ENCODE measurements at places on chromosomes 6 and 20.

DNA sequence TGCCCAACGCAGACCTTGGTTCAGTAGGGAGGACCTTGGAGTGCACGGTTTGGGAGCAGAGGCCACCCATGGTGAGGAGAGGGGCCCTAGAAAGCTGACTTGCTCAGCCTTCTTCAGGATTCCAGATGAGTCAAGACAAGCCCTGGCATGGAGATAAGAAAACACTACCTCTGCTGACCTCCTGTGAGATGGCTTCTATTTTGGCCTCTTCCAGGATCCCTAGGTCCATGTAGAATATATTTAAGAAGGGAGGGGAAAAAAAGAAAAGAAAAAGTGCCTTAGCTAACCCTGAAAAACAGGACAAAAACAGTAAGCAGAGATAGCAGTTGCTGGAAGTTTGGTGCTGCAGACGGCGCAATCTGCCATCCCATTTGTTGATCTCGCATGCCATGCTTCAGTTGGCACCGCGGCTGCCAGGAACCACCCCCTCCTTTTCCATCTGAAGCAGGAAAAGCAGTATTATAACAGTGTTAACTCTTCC lies 100.0 kb downstream of the ARMC2 start:
- no peak for DNase-seq

- no peak for DNase-seq
Measured at GRCh38 chr20:9388813-9389161, 125.6 kb upstream of the LAMP5 start.

DNA sequence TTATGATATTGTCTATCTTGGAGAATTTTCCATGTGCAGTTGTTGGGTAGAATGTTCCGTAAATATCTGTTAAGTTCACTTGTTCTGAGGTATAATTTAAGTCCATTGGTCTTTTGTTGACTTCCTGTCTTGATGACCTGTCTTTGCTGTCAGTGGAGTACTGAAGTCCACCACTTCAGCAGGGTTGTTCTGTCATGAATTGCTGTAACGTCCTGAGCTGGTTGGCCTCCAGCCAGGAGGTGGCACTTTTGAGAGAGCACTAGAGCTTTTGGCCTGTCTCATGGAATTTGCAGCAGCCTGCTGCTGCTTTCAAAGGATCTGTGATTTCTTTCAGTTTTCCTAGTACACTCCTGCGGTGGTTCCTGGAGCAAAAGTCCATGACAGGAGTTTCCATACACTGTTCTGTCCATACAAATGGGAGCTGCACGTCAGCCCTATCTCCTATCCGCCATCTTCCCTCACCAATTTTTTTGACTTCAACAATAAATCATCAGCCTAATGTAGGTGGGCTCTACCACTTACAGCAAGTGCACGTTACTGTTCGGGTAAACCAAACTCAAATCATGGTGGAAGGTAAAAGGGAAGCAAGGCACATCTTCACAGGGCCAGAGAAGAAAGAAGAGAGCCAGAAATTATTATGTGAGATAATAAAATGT lies 46.9 kb upstream of the TRERF1 start:
- no peak for DNase-seq

DNA sequence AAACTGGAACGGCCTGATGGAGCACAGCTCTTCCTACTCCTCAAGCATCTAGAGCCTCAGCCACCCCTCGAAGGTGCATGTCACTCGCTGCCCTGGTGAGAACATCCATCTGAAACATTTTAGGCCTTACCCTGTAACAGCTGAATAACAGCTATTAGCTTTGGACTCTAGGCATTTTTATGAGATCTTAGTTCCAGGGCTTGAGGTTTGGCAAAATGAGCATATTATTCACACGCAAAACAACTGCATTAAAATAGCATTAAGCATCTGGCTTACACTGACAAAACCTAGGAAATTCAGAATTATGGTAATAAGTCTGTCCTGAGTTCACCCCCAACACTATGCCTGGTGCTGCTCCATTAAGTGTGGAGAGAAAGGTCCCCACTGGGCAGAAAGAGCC lies 56.1 kb downstream of the ADAT2 start:
- DNase-seq, result no peak

DNA sequence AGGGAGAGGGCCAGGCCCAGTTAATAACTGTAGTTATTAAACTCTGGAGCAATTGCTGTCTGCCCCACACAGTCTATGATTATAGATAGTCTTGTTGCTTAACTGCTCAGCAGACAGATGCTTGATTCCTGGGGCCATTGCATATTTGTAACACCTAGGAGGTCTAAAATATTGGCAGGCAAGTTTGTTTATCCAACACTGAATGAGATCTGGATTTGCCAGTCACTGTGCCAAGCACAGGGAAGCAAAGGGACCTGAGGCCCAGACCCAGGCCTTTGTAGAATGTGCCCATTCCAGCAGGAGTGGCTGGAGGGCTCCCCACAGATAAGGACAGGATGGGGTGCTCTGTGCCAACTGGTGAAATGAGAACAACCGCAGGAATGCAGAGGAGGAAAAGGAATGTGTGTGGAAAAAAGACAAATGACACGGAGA lies 17.6 kb upstream of the ENTPD6 start:
- DNase-seq, result no peak

DNA sequence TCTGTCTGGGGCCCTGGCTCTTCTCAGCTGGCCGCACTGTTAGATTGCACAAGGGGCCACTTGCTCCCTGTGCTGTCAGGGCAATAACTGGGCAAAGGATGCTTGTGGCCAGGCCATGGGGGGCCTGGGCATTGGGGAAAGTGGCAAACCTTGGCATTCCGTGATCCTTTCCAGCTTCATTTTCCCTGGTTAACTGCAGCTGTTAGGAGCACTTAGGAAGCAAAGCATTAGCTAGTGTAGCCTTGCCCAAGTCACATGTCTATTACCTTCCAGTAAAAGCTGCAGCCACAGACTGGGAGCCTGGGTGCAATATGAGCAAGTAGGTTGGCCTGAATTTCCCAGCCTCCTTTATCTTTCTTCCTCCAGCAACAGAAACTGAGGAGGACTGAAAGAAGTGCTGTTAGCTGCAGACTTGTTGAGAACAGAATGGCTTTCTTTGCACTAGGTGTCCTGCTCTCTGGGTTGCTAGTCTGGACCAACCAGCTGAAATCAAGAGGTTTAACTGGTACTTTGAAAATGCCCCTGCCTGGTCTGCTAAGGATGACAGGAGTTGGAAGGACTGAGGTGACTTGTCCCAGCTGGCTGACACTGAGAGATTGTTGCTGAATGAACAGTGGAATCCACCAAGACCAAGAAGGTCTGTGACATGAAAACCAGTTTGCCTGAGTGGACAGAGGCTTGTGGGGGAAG lies 312.3 kb upstream of the SUPT3H start:
- DNase-seq, result no peak

DNA sequence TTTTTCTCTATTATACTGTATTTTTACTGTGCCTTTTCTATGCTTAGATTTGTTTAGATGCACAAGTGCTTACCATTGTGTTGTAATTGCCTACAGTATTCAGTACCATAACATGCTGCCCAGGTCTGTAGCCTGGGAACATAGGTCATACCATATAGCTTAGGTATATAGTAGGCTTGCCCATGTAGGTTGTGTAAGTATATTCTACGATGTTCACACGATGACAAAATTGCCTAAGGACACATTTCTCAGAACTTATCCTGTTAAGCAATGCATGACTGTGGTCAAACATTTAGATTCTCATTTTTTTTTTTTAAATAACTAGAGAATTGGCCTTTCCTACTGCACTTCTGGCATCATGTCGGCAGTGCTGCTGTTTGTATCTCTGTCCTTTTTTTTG lies 253.7 kb upstream of the SUPT3H start:
- DNase-seq, result no peak

GRCh38 chr6:9704989-9705388 lies 709.9 kb downstream of the TFAP2A start:
- DNase-seq, result no peak

DNA sequence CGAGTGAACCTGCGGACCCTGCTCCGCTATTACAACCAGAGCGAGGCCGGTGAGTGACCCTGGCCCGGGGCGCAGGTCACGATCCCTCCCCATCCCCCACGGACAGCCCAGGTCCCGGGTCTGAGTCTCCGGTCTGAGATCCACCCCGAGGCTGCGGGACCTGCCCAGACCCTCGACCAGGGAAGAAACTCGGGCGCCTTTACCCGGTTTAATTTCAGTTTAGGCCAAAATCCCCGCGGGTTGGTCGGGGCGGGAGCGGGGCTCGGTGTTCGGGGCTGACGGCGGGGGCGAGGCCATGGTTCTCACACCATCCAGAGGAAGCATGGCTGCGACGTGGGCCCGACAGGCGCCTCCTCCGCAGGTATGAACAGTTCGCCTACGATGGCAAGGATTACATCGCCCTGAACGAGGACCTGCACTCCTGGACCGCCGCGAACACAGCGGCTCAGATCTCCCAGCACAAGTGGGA lies 46.9 kb upstream of the TRIM26 start:
- DNase-seq, result no peak

DNA sequence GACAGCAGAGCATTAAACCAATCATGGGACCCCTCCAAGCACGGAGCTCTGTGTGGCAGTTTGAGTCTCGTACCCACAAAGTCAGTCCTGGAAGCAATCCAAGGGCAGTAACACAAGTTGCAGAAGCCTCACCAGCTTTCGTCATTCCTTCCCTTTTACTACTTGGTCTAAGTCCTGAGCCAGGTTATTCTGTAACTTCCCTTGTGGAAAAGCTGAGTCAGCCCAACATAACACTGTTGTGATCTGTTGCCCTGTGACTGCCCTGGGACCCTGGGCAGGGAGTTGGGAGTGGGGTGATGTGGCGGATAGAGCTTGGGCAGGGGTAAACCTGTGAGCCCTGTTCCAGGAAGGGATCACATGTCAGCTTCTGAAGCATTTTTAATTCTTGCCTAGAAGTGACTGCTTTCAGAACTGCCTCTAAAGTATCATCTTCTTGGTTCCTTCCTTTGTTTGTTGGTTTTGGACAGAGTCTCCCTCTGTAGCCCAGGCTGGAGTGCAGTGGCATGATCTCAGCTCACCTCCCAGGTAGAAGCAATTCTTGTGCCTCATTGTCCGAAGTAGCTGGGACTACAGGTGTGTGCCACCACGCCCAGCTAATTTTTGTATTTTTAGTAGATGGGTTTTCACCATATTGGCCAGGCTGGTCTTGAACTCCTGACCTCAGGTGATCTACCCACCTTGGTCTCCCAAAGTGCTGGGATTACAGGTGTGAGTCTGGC lies 183.7 kb upstream of the JAG1 start:
- no peak for DNase-seq

- peak; percentile 39 for DNase-seq
Measured at GRCh38 chr6:27864906-27865849, 47.0 kb downstream of the OR2B2 start.

DNA sequence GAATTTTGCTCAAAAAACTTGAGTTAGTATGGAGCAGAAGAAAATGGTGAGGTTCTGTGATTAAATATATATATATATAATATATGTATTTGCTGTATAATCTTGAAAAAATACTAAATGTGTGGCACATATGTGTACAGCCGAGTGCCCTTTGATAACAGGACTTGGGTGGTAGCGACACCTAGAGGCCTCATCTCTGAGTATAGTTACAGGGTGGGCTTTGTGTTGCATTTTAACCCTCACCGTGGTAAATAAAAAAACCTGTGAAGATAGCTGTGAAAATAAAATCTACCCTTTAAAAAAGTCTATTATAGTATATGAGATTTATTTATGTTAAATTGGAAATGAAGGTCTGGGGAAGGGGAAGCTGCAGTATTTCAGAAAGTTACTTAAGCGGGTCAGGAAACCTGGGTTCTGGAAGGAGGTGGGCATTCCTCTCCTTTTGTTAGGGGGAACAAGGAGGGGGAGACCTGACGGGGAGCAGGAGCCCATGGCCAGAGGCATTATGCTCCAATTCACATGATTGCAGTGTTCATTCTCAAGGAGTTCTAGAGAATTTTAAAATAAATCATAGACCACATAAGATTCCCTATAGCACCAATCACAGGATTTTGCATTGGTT lies 82.7 kb downstream of the SH3BGRL2 start:
- no peak for DNase-seq

DNA sequence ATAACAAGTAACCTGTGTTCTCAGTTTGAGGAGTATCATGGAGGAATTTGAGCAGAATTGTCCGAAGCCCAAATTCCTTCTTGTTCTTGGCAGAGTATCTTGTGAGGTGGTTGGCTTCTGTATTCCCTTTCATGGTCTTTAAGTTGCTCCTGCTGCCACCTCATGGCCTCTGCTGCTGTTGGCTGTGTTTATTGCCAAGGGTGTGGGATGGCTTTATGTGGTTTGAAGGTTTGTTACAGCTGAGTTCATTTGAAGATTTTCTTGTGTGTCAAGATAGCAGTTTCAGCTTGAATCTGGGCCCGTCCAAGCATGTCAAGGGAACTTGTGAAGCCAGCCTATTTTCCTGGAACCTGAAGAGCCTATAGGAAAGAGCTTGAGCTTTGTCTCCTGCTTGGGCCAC lies 20.2 kb upstream of the TTK start:
- no peak for DNase-seq

DNA sequence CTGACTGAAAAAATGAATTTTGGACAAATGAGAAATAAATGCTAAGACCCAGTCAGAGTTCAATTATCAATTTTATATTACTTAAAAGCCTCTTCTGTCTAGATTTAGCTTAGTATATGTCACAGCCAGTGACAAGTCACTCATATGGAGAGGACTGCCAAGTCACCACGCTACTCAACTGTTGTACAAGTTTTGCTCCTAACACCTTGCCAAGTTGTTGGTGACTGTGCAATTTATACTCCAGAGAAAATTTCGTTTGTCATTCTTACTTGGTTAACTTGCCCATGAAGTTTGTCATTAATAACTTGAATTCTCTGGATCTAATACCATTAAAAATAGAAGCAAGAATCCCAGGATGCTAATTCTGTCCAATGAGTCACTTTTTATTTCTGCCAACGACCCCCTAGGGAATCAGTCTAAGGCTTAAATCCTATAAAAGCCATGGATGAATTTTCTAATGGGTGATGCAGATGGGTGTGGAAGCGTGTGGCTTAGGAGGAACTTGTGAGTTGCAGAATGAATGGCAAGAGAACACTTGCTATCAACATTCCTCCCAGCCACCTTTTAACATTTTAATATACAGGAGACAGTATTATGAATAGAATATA lies 30.4 kb upstream of the FBXO30 start:
- no peak for DNase-seq

DNA sequence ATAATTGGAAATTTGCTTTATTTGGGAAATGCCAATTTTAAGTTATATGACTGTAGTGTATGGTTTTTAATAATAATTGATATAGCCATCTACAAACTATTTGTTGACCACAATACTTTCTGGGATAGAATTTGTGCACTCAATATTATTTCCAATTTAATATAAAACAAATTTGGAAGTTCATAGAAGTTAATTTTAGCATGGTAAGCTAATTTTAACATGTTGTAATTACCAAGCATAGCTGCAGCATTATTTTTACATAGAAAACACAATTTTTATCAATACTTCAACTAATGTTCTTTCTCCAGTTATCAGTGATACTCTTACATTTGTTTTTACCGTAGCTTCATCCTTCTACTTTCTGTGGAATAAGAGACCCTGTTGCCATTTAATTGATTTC lies 100.8 kb downstream of the L3MBTL3 start:
- no peak for DNase-seq

All from GOT3 (cell line).